ENCODE measurements at places on chromosomes 16 and 17. TPM values are rescaled to one million over a fixed set of nuclear protein-coding genes. Genes with fewer than 3 reads are reported as not detected.

RAPGEFL1 gene
- total RNA-seq = 7.4 TPM

ATP6V0D1 gene
- 59.6 TPM for total RNA-seq

PRKCA gene
- total RNA-seq = 112 TPM

HSF4 gene
- 43.9 TPM for total RNA-seq

TP53 gene
- 195 TPM for total RNA-seq

NOG gene
- not detected for total RNA-seq

PPM1E gene
- 0.05 TPM for total RNA-seq

IL34 gene
- total RNA-seq = not detected

BRICD5 gene
- 10.6 TPM for total RNA-seq

SCARF1 gene
- total RNA-seq = 1.1 TPM

SLC12A3 gene
- total RNA-seq = not detected

Measured in T-helper 2 cell treated with Interferon-gamma antibody and Interleukin-4, amounts not matched to agents 100 ng/mL and 5 ng/mL, for 36 hours (primary cell).